Mucosa of gallbladder (tissue), 1 donor: ENCODE measurements at places on chromosomes 3 and 15. TPM values are rescaled to one million over a fixed set of nuclear protein-coding genes. Genes with fewer than 3 reads are reported as not detected.

- DNase-seq: no peak
Observed at GRCh38 chr15:87439090-87439489, 817.4 kb downstream of the NTRK3 start.

GRCh38 chr3:58833491-58833890 lies 166.9 kb upstream of the FAM3D start:
- no peak for DNase-seq

- DNase-seq: no peak
Observed at GRCh38 chr15:62483814-62484213, 318.7 kb upstream of the C2CD4B start.

- no peak for DNase-seq
Observed at GRCh38 chr15:67126551-67127330, 61.3 kb downstream of the SMAD3 start.

Gene MKRN3
- total RNA-seq: not detected

Gene PLSCR5
- not detected for total RNA-seq
